ENCODE measurements at places on chromosomes 2 and 18. TPM values are rescaled to one million over a fixed set of nuclear protein-coding genes. Genes with fewer than 3 reads are reported as not detected.

Gene NT5DC4
- not detected for polyA plus RNA-seq

- no peak for DNase-seq
These were observed 60.4 kb upstream of the SLC8A1 start for GRCh38 chr2:40512256-40512655.

DNA sequence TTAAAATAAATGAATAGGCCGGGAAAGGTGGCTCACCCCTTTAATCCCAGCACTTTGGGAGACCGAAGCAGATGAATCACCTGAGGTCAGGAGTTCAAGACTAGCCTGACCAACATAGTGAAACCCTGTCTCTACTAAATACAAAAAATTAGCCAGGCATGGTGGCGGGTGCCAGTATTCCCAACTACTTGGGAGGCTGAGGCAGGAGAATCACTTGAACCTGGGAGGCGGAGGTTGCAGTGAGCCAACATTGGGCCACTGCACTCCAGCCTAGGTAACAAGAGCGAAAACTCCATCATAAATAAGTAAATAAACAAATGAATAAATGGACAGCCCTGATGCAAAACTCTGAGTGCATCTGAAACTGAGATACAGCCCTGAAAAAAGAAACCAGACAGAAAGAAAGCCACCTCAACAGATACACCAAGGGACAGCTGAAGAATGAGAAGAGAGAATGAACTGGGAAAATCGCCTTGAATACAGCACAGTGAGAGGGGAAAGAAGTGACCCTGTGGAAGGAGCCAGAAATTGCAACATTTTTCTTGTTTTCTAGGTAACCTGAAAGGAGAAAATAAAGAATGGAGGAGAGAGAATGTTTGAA, 64.4 kb downstream of the TRABD2A start:
- no peak for DNase-seq

DNA sequence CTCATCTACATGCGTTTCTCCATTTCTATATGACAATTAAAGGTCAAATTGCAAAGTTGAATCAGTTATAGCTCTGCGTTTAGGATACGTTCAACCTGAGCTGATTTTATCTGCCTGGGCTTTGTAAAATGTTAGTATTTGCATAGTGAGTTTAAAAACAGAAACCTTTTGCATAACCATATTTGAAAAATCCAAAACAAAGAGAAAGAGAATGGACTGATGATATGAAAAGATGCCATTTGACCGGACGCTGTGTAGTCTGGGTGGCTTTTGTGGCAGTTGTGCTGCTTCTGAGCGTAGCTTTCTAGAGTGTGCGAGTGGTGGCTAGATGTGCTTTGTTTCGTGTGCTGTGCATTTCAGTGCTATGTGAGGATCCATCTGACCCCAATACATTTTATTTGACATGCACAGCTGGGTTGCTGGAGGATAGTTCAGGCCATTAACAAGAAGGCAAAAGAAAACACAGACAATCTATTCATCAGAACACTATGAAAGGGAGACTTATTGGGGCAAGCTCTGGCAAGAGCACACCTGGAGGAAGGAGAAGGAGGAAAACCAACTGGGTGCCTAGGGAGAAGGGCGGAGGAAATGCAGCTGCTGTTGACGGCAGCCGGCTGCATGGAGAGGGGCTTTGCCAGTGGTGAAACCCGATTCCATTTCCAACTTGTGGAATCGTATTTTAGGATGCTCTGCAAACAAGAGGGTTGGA, 126.8 kb downstream of the ACOXL start:
- DNase-seq: no peak

DNA sequence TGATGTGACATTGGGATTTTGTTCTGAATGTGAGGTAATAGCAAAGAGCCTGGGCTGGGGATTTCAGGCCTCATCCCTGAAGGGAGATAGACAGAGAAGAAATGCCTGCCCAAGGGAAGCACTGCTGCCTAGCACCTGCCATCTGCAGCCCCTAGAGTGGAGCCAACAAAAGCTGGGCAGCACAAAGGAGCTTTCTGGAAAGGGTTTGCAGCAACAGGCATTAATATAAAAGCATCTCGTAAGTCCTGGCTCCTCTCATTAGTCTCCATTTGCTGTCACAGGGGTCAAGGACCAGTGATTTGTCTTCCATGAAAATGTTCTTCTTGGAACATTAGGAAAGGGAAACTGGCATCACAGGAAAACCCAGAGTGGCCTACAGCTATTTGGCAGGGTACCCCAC, 157.2 kb upstream of the SLC14A2 start:
- no peak for DNase-seq

DNA sequence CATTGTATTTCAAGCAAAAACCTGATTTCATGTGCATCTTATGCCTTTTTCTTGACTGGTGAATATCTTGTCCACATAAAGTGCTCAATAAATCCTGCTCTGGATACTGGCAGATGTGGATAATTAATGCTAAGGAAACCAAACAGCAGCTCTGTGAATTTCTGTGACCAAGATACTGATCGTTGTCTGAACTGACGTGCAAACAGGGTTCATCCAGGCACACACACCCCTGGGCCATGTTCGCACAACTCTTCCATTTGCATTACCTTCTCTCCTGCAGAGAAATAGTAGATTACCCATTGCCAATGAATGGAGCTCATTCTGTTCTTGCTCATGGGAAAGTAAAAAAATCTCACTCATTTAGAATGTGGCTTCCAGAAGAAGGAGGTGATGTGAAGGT, 316.2 kb upstream of the TRIB2 start:
- DNase-seq: no peak

Data from right renal pelvis (tissue), 4 donors.